ENCODE measurements at places on chromosomes 5 and 9. TPM values are rescaled to one million over a fixed set of nuclear protein-coding genes. Genes with fewer than 3 reads are reported as not detected.

- no peak for DNase-seq
Measured at GRCh38 chr5:93649234-93649900, 66.3 kb downstream of the NR2F1 start.

MARCHF11 gene
- 16.5 TPM for polyA plus RNA-seq

DNA sequence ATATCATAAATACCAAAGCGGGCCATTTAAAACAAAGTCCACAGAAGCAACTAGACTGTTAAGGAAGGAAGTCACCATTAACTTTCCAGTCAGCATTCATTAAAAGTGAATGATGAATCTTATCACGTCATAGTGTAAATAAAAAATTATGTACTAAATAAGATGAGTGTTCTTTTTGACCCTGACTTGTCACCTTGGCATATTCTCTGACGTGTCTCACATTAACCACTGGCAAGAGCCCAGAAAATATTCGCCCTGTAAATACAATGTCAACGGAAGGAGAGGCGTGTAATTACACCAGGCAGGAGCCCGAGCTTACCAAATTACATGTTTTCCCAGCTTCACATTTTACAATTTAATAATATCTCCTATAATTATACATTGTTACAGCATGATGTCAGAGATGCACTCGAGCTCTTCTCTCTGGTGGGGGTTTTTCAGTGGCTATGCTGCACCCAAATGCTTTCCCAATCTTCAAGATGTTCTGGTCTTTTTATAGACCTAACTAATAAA, 29.3 kb upstream of the UBE2QL1 start:
- DNase-seq = no peak

- no peak for DNase-seq
Measured at GRCh38 chr5:126801992-126802294, 25.0 kb downstream of the LMNB1 start.

- no peak for DNase-seq
Measured at GRCh38 chr5:145987856-145988255, 51.5 kb downstream of the SH3RF2 start.

Data from spinal cord (tissue), 10 donors.